ENCODE measurements at places on chromosomes 1 and 21.

DNA sequence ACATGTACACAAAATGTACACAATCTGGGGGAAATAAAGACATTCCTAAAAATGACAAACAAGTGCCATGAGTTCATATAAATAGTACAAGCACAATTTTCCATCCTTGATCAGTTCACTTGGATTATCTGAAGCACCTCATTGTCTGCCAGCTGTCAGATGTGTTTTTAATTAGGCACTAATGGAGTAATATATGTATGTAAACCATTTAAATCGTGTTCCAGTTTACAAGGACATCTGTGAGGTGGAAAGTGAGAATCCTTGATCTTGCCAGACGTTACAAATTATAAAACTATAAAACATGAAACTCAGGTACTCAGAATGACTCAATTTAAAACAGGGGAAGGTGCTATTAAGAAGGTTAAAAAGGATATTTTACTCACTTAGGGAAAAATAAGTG is 1312.2 kb downstream of the PLA2G4A start:
- no peak overlapping the region for H3K4me3 ChIP-seq
- no peaks in the 10 kb centered on the region for H3K36me3 ChIP-seq
- no peak overlapping the region for H3K27ac ChIP-seq
- no peaks in the 10 kb centered on the region for H3K4me1 ChIP-seq
- DNase-seq, result no peak

DNA sequence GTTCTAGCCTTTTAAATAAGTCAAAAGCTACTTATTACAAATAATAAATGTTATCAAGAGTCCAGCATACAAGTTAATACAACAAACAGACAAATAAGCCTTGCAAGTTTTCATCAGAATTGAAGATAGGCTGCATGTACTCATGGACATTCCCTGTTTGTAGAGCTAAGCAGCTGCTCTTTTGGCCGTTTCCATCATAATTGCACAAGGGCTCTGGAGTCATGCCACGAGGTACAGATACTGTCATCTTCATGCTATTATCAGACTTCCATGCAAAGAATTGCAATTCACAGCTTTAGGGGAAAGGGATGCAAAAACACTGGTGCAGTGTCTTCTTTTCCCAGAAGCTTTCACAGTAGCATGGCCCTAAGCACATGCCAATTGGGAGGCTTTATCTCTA is 52.8 kb upstream of the TBX15 start:
- no peak overlapping the region for H3K27ac ChIP-seq
- H3K4me1 ChIP-seq, result no peaks in the 10 kb centered on the region
- no peak overlapping the region for H3K4me3 ChIP-seq
- H3K27me3 ChIP-seq, result no peaks in the 10 kb centered on the region

DNA sequence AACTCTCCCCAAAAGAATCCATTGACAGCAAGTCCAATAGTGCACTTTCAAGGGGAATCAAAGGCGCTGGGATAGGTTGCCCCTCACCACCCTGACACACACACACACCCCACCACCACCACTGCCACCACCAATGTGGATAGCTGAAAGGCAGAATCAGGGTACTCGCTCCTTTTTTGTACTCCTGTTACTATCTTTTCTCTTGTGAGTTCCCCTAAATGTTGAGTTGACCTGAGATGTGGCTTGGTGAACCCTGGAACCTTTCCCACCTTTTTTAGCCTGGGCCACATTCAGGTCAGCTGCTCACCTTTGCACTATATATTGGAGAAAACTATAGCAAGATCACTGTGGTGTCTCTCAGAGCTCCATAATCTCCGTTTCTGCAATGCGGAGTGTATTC is 3.9 kb downstream of the S100A8 start:
- peaks cover 11% of the 10 kb centered on the region for H3K36me3 ChIP-seq
- no peak for DNase-seq
- no peak overlapping the region for H3K4me3 ChIP-seq
- H3K27ac ChIP-seq, result peak overlapping the region; percentile 23
- H3K4me1 ChIP-seq, result peaks cover 11% of the 10 kb centered on the region

DNA sequence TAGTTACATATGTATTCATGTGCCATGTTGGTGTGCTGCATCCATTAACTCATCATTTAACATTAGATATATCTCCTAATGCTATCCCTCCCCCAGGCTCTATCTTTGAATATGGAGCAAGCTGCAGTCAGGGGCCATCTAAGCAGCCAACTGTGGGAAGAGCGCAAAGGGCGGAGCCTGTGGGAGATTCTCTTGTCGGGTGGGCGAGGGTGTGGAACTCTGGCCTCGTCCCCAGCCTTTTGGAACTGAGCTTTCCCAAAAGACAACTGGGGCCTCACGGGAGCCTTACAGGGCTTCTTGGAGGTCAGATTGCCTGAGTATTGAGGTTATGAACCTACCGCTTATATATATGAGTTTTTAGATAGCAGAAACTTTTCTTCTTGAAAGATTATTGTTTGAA is 117.2 kb downstream of the HHAT start:
- no peak overlapping the region for H3K4me3 ChIP-seq
- DNase-seq, result no peak
- peaks cover 3% of the 10 kb centered on the region for H3K27me3 ChIP-seq

DNA sequence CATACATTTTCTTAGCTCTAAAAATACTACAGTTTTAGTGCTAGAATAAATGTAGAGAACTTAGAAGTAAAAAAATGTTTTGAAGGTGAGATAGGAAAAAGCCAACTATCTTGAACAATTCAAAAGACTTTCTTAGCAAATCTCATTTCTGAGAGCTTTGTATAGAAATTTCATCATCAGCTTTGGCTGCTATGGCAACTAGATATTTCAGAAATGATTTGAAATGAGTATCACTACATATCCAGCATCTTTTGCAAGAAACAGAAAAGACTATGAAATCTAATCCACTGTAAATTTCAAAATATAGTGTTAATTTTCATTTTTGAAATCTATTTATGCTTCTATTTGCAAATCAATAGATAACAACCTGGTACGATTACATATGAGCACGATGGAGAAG is 57.7 kb downstream of the RGS7 start:
- H3K4me3 ChIP-seq, result no peak overlapping the region
- H3K4me1 ChIP-seq, result no peaks in the 10 kb centered on the region
- DNase-seq, result no peak
- H3K27me3 ChIP-seq, result no peaks in the 10 kb centered on the region

DNA sequence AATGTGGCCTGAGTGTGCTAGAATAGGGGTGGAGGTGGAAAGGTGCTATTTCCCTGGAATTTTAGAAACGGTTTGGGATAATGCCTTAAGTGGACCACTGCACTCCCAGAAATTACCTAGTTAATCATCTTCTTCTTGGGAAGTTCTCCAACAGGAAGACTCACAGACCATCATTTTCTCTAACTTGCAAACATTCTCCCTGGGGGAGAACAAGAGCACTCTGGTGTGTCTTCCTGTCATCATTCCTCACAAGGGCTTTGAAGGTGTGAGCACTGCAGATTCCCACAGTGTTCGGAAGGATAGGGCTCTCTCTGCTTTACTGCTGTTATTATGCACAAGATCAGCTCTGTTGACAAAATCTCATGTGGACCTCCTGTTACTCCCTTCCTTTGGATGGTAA is 54.9 kb upstream of the TSPAN2 start:
- no peaks in the 10 kb centered on the region for H3K27me3 ChIP-seq
- H3K4me3 ChIP-seq, result no peak overlapping the region
- H3K36me3 ChIP-seq, result peaks cover 6% of the 10 kb centered on the region
- no peak for DNase-seq
- no peaks in the 10 kb centered on the region for H3K4me1 ChIP-seq
- H3K27ac ChIP-seq, result no peak overlapping the region

- H3K4me1 ChIP-seq, result peaks cover 3% of the 10 kb centered on the region
- H3K27ac ChIP-seq, result no peak overlapping the region
- peaks cover 4% of the 10 kb centered on the region for H3K27me3 ChIP-seq
- peaks cover 6% of the 10 kb centered on the region for H3K36me3 ChIP-seq
- H3K4me3 ChIP-seq, result no peak overlapping the region
- DNase-seq, result no peak
Measured at GRCh38 chr1:155831279-155831976, 25.6 kb downstream of the GON4L start.

- H3K36me3 ChIP-seq, result no peaks in the 10 kb centered on the region
- DNase-seq, result no peak
- H3K4me3 ChIP-seq, result no peak overlapping the region
- no peak overlapping the region for H3K27ac ChIP-seq
- H3K4me1 ChIP-seq, result no peaks in the 10 kb centered on the region
Measured at GRCh38 chr1:206809504-206810084, 37.3 kb upstream of the IL10 start.

DNA sequence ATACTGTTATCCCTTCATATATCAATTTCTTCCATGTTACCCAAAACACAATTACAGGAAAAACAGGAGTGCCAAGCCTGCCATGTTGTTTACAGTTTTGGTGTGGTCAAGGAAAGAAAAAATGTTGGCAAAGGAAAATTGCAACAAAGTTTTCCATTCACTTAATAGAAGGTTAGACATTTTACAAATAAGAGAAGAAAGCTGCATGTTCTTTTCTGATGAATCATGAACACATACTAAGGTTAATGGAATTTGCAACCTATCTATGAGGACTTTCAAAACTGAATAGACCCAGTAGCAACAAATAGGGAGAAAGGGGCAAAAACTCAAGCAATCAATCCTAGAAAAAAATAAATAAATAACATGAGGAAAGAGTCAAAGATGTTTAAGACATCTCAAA is 556.7 kb downstream of the DPYD start:
- no peaks in the 10 kb centered on the region for H3K36me3 ChIP-seq
- no peak overlapping the region for H3K4me3 ChIP-seq
- H3K27ac ChIP-seq, result no peak overlapping the region
- H3K4me1 ChIP-seq, result peaks cover 4% of the 10 kb centered on the region
- DNase-seq, result no peak
- no peaks in the 10 kb centered on the region for H3K27me3 ChIP-seq

DNA sequence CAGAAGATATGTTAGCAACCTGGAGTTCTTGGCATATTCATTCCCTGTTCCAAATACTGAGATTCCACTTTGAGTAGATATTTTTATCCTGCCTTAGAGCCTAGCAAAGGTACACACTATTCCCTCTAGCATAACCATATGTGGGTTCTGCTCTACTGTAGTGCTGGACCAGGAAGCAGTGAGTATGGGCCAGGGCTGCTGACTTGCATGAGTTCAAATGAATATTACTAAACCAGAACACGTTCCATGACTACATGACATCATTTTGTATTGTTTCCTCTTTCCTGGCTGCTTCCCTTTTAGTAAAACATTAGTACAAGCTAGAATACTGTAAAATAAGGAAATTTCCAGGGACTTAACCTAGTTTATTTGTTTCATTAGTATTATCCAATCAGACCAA is 41.1 kb downstream of the TNFSF18 start:
- no peaks in the 10 kb centered on the region for H3K27me3 ChIP-seq
- H3K4me1 ChIP-seq, result peaks cover 6% of the 10 kb centered on the region
- DNase-seq, result no peak

DNA sequence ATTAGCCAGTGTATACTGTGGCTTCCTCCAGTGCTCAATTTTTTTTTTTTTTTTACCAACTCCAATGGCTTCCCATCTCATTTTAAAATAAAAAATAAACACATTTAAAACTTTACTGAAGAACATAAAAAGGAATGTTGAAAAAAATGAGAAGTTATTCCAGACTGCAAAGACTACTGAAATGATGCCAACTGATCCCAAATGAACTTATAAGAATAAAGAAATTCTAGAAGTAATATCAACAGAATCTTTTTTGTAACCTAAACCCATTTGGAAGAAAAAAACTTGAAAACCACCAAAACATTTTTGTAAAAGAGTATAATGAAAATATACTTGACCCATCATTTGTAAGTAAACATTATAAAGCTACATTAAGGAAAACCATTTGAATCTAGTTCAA is 129.4 kb downstream of the FAF1 start:
- H3K4me3 ChIP-seq, result no peak overlapping the region
- DNase-seq, result no peak
- H3K4me1 ChIP-seq, result peaks cover 2% of the 10 kb centered on the region
- no peak overlapping the region for H3K27ac ChIP-seq
- H3K36me3 ChIP-seq, result peaks cover 18% of the 10 kb centered on the region

- no peaks in the 10 kb centered on the region for H3K36me3 ChIP-seq
- H3K27me3 ChIP-seq, result no peaks in the 10 kb centered on the region
- no peak for DNase-seq
- no peak overlapping the region for H3K4me3 ChIP-seq
- H3K27ac ChIP-seq, result no peak overlapping the region
Measured at GRCh38 chr1:212070720-212071302, 35.3 kb downstream of the DTL start.

- peaks cover 36% of the 10 kb centered on the region for H3K4me1 ChIP-seq
- H3K27ac ChIP-seq, result no peak overlapping the region
- H3K4me3 ChIP-seq, result peak overlapping the region; percentile 67
- no peak for DNase-seq
Measured at GRCh38 chr1:160411271-160412027, 11.1 kb downstream of the VANGL2 start.

DNA sequence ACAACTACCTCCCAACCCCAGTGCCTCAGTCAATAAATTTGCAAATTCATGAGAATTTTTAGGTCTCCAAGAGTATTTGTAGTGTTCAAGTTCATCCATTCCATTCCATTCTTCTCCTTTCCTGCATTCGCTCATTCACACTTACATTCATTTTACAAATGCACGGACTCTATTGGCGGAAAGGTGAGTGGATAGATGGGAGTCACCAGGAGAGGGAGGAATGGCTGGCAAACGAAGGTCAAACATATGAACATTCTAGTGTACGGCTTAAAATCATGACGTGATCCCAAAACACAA is 2.5 kb downstream of the LORICRIN start:
- no peak for DNase-seq
- H3K36me3 ChIP-seq, result peaks cover 5% of the 10 kb centered on the region
- H3K4me1 ChIP-seq, result peaks cover 9% of the 10 kb centered on the region
- H3K4me3 ChIP-seq, result peak overlapping the region; percentile 89
- H3K27ac ChIP-seq, result peak overlapping the region; percentile 56

GRCh38 chr21:26686278-26686677 is 113.2 kb upstream of the CYYR1 start:
- H3K4me1 ChIP-seq, result no peaks in the 10 kb centered on the region
- H3K36me3 ChIP-seq, result peaks cover 12% of the 10 kb centered on the region
- no peak overlapping the region for H3K4me3 ChIP-seq
- no peak overlapping the region for H3K27ac ChIP-seq
- DNase-seq, result no peak

GRCh38 chr21:17612023-17612564 is 607 bp downstream of the BTG3 start:
- peaks cover 4% of the 10 kb centered on the region for H3K36me3 ChIP-seq
- H3K27me3 ChIP-seq, result peaks cover 12% of the 10 kb centered on the region
- peak; percentile 35 for DNase-seq
- H3K27ac ChIP-seq, result peak overlapping the region; percentile 92
- peak overlapping the region; percentile 95 for H3K4me3 ChIP-seq

- H3K27ac ChIP-seq, result no peak overlapping the region
- peaks cover 27% of the 10 kb centered on the region for H3K36me3 ChIP-seq
Measured at GRCh38 chr1:46587069-46587468, 17.0 kb downstream of the MKNK1 start.

All from glutamatergic neuron (in vitro differentiated cells).